ENCODE measurements at places on chromosomes 3 and 15.

GRCh38 chr15:75924576-75924975, 20.9 kb downstream of the FBXO22 start:
- DNase-seq, result no peak

DNA sequence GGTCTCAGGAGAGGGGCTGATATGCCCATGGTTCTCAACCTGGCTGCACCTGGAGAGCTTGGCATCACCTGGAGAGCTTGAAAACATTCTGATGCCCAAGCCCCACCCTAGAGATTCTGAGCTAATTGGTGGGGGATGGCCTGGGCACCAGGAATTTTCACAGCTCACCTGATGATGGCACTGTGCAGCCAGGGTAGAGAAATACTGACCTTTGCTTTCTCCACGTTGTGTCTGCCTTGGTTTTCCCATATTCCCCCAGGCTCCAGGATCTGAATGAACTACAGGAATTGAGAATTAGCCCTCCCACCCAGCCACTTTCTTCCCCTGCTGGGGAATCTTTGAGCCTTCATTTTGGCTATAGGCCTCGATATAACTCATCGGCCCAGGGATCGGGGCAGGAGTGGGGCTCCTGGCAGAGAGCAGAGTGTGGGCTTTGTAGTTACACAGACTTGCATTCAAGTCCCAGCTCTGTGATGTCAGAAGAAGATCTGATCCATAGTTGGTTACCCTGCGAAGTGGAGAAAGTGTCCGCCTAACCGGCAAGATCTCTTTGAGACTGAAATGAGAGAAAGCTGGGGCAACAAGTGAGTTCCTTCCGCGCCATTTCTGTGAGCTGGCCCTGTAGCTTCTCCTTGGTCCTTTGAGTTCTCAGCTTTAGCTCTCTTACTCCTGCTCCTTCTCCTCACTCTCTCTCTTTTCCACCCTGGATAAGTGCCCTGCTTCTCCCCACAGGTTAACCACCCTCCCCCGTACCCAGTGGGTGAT, 33.1 kb upstream of the UBE2Q2 start:
- DNase-seq, result peak; percentile 7

GRCh38 chr3:61876797-61877196, 315.4 kb downstream of the PTPRG start:
- DNase-seq, result no peak

- DNase-seq, result no peak
Observed at GRCh38 chr15:57335293-57335715, 41.0 kb upstream of the CGNL1 start.

GRCh38 chr15:78390826-78391225, 47.2 kb upstream of the IREB2 start:
- no peak for DNase-seq

DNA sequence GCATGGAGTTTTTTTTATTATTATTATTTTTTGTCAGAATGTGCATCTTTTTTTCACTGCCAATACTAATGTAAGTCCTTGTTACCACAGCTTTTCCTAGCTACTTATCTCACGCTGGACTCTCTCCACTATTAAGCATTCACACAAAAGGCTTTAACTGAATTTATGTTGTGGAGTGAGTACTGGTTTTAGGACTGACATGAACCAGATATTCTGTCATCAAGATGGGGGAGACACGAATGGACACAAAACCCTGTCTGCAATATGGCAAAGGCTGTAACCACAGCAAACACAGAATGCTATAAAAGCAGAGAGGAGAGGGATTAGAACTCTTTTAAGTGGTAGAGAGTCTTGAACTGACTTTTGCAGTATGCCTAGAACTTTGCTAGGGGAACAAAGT, 592.2 kb upstream of the TBL1XR1 start:
- no peak for DNase-seq

DNA sequence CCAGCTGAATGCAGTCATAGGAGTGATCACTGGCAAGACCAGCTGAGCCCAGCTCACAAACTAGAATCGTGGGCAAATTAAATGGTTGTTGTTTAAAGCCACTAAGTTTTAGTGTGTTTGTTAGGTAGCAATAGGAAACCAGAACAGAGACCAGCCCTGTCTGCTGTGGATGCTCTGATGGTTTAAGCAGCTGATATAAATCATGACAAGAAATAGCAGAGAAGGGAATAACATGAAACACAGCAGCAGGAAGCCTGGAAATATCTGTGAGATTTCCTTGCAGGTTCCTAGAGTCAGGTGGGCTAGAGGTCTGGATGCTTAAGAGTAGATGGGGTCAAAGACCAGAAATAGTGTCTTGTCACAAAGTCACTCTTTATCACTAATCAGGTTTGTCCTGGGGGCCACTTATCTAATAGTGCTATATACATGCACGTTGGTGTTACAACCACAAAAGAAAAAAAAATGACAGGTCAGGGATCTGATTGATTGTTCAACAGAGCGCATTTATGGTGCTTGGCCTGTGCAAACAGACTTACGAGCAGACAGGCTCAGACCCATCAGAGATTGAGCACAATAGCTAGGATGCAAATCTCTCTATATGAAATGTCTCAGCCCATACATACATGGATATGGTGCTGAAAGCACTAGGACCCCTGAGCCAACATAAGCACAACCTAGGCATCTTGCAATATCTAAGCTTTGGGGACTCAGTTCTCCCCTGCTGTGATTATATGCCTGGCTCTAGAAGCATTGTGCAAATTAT, 967.7 kb downstream of the AGBL1 start:
- no peak for DNase-seq

DNA sequence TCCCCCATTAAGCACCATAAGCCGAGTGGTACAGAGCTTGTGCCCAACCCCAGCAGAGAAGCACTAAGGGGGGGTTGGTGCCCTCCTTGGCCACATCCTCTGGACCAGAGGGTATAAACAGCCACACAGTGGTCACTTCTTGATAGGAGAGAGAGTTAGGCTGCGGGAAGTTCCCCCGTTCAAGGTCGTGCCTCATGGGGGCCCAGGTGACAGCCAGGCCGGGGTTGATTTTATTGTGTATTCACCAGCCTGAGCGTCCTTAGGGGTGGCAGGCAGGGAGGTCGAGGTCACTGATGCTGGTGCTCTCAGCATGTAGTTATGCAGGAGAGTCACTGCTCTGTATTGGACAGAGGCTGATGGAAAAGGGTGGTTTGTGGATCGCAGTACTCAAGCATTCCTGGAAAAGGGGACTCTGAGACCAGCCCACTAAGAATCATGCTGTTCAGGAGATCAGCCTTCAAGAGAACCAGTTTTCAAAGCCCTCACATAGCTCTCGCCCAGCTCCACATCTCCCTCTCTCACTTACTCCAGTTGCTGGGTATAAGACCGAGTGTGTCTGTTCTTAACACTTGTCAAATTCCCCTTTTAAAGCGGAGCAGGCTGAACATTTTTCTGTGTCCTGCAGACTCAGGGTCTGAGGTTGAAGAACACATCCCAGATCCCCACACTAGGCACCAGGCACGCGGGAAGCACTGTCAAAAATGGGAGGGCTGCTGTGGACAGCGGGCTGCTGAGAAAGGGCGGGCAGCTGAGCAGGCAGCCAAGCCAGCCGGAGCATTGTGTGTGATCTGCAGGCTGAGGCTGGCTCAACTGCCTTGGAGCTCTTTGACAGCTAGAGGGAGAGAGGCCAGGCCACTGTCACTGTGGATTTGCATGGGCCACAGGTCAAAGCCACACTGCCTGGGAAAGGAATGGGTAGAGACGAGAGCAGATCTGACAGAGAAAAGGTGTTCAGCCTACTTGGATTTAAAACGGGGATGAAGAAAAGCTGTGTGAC, 279.3 kb upstream of the LRRFIP2 start:
- DNase-seq, result peak; percentile 74

GRCh38 chr3:27059489-27059888, 309.7 kb downstream of the NEK10 start:
- DNase-seq, result no peak

GRCh38 chr3:71269906-71270305, 313.6 kb downstream of the FOXP1 start:
- no peak for DNase-seq

GRCh38 chr3:38552364-38552763, 56.2 kb downstream of the EXOG start:
- no peak for DNase-seq

DNA sequence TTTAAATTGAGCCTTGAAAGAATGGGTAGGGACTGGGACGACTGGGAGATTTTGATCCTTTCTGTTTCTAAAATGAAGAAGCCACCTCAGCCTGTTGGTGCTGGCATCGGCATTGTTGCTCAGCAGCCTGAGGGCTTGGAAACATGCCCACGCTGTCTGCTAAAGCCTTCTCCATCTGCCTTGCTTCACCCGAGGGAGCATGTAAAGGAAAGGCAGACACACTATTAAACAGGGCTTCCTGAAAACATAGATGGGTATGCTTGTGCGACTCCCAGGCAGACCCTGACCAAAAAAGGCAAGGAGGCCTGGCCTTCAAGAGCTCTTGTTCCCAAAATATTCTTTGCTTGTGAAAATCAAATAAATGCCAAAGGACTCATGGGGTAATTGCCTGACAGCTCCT, 84.2 kb upstream of the SLC4A7 start:
- DNase-seq, result peak; percentile 86

DNA sequence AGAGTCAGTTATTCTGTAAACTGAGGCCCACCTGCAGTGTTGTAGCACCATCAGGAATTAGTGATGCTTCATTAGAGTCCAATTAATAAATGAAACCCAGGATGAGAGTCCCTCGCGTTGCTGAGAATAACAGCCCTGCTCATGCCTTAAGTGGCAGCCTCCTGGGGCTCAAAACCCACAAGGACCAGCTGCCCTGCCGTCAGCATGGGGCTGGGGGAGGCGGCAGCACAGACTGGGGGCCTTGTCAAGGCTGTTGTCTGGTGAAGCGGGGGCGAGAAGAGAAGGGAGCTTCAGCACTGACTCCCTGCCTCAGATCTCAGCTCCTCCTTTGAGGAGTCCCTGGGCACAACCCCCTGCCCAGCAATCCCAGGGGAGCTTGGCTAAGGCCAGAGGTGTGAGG, 21.0 kb downstream of the CCDC33 start:
- DNase-seq, result no peak

DNA sequence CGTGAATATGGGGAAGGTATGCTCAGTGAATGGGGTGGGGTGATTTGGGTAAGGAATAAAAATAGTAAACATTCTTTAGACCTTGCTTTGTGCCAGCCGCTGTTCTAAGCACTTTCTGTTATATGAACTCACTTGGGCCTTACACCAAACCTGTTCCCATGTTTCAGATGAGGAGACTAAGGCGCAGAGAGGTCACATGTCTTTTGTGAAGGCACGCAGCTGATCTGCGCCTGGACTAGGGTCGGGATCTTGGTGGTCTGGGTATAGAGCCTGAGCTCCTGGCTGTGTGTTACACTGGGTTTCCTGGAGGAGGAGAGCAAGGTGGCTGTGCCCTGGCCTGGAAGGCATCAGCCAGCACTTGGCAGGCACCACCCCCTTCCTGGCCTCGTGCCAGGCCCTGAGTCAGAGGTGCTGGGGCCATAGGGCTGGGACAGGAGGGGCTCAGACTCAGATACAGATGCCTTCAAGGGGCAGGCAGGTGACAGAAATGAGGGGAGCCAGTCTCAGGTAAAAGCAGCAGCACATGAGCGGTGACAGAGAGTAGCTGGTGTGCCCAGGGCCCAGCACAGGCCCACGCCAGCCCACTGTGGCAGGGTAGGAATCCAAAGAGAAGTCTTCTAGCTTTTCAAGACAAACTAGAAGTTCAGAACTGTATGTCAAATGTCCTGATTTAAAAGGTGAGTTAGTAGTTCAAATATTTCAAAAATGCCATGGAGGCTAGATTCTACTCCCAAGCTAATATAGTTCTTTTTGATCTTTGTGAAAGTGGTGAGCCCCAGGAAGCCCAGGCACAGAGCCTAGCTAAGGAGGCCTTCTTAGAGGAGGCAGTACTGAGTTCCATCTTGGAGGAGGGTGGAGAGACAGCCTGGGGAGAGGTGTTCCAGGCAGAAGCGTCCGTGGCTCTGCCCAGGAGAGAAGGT, 83.1 kb downstream of the DNAJB8 start:
- DNase-seq, result peak; percentile 66

DNA sequence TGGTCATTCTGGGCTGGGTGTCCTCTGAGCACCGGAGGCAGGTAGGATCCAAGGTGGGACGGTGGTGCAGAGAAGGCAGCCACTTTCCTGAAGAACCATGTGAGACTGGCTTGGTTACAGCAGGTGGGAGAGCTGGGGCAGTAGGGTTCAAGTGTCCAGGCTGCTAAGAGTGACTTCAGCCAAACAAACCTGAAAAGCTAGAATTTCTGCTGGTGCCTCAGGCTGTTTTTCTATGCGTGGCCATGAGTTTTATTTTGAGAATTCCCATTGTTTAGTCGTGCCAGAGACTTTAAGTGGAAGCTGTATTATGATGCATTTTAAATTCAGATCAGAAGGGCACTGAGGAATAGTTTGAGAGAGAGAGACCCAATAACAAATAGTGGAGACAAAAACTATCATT, 20.1 kb downstream of the USP13 start:
- no peak for DNase-seq

DNA sequence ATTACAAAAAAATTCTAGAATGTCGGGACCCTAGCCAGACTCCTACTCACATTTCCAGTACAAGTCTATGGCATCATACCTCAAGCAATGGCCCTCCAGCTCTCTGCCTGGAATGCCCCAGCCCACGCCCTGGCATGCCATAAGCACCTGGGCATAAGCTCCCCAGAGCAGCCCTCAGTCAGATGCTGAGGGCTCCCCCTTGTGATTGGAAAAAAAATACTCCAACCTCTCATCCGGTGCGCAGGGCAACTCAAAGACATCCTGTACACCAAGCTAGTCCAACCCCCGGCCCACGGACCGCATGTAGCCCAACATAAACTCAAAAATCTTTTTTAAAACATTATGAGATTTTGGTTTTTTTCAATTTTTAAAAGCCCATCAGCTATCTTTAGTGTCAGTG, 115.4 kb downstream of the NEK10 start:
- DNase-seq, result no peak

DNA sequence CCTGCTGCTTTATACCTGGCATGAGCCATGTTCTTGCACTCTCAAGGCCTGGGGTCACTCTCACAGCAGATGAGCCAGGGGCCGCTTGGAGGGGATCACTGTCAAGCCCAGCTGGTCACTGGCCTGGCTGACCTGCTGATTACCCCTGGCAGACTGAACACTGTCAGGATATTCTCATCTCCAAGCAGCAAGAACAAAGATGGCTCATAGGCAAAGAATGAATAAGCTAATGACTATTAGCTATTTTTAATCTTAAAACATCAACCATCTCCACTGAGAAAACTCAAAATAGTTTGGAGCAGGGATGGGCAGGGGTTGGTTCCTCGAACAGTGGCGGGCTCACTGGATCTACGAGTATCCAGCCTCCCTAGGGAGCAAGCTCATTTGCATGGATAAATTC, 64.4 kb upstream of the ACAN start:
- no peak for DNase-seq

All from cerebellum (tissue), 4 donors.